ENCODE measurements at places on chromosomes 2 and 18. TPM values are rescaled to one million over a fixed set of nuclear protein-coding genes. Genes with fewer than 3 reads are reported as not detected.

GRCh38 chr2:238387332-238387731, 39.4 kb upstream of the ASB1 start:
- peaks cover 1% of the 10 kb centered on the region for H3K36me3 ChIP-seq
- no peak overlapping the region for H3K27ac ChIP-seq
- no peak overlapping the region for H3K4me3 ChIP-seq
- no peaks in the 10 kb centered on the region for H3K4me1 ChIP-seq
- no peak for DNase-seq

GRCh38 chr2:231198291-231199173, at the start of gene ARMC9:
ARMC9 (plus strand) TSS chr2:231198631; CDS start chr2:231206239, 7,608 bp downstream.
- H3K27me3 ChIP-seq: no peaks in the 10 kb centered on the region
- DNase-seq: peak; percentile 82
- no peaks in the 10 kb centered on the region for H3K36me3 ChIP-seq

DNA sequence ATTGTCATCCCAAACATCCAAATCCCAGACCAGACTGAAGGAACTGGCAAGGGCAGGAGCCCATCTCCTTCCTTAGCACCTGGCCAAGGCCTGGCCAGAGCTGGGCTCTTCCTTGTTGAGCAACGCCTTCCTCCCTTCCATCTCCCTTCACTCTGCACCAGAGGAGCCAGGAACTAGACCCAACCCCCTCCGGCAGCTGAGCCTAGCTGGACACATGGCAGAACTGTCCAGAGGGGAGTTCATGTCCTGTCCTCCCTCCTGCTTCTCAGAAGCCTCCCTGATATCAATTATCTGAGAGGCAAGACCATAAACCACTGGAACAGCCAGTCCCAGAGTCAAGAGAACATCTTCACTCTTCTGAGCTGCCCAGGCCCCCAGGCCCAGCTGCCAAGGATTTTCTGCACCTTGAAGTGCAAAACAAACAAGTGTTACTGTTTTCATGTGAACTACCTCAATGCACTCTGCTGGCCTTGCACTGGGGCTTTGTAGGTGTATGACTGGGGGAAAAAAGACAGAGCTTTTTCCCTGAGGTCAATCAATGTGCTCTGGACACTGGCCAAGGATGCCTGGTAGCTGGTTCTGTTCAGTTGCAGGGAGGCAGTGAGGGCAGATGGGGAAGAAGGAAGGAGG, 107.6 kb upstream of the MSH6 start:
- H3K4me1 ChIP-seq: no peaks in the 10 kb centered on the region
- DNase-seq: no peak
- no peak overlapping the region for H3K4me3 ChIP-seq
- H3K36me3 ChIP-seq: no peaks in the 10 kb centered on the region

DNA sequence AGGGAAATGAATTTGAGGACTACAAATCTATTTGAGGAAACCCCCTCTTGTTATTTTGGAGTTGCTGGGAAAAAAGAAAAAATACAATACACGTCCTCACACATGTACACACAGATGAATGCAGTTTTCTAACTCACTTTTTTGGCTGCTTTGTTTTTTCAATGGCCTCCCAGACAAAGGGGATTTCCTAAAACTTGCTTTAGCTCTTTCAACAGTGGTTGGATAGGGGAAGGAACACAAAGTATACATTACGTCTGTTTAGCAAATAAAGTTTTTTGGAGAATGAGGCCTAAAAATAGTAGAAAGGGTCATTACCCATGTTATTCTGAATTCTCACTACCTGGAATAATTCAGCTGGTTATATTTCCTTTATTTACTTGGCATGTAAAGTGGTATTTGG, 125.3 kb upstream of the ITGB6 start:
- no peak for DNase-seq
- peak overlapping the region; percentile 76 for H3K27ac ChIP-seq
- no peak overlapping the region for H3K4me3 ChIP-seq
- no peaks in the 10 kb centered on the region for H3K27me3 ChIP-seq
- H3K36me3 ChIP-seq: no peaks in the 10 kb centered on the region

- no peaks in the 10 kb centered on the region for H3K36me3 ChIP-seq
- H3K27me3 ChIP-seq: no peaks in the 10 kb centered on the region
- no peak overlapping the region for H3K27ac ChIP-seq
- H3K4me3 ChIP-seq: no peak overlapping the region
Measured at GRCh38 chr2:140641163-140641562, 1489.7 kb downstream of the LRP1B start.

DNA sequence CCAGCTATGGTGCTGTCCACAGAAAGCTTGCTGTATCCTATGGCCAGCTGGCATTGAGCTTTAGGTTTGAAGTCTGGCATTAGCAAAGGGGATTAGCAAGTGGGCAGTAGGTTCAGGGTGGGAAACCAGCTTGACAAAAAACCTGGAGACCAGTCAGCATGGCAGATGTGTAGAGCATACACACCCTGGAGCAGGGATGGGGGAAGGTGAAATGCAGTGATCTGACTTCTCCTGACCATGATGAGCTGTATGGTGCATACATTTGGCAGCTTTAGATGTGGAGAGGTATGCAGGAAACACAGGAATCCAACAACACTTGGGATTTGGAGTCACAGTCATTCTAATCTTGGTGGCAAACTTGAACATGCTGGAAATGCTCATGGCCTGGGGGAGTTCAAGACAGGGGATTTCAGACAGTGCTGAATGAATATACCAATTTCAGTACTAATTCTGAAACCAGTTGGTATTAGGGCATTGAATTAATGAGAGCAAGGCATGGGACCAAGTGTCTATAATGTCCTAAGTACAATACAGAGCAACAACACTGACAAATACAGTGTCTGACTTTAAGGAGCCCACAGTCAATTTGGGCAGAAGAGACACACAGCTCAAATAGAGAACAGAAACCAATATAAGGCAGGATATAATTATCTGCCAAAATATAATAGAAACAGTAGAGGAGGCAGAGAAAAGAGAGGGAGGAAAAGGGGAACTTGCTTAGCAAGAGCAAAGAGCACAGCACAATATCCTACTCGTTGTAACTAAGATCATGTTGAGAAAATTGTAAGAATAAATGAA, 11.8 kb downstream of the ARHGAP15 start:
- no peaks in the 10 kb centered on the region for H3K27me3 ChIP-seq
- no peaks in the 10 kb centered on the region for H3K4me1 ChIP-seq
- H3K4me3 ChIP-seq: no peak overlapping the region
- H3K27ac ChIP-seq: no peak overlapping the region

Gene VAMP5
- 65.9 TPM for total RNA-seq

DNA sequence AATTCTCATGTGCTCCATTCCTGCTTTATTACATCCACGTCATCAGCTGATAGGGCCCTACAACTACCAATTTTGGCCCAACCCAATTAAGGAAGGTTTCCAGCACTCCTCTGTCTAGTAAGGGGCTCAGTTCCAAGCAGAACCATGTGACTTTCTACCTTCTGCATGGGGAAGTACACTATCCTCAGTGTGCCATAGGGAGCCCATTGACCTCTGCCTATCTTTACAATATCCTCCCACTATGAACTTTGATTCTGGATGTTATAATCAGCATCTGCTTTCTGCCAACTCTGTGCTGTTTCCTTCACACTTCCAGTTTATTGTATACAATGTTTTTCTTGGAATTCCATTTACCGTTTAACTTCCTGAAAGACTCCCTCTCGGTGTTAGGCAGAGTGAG, 53.9 kb upstream of the GCFC2 start:
- no peaks in the 10 kb centered on the region for H3K27me3 ChIP-seq
- no peak for DNase-seq
- H3K4me3 ChIP-seq: no peak overlapping the region
- no peak overlapping the region for H3K27ac ChIP-seq
- H3K36me3 ChIP-seq: no peaks in the 10 kb centered on the region

GRCh38 chr2:227360351-227360750, 18.8 kb downstream of the TM4SF20 start:
- no peaks in the 10 kb centered on the region for H3K27me3 ChIP-seq
- H3K36me3 ChIP-seq: peaks cover 43% of the 10 kb centered on the region
- no peaks in the 10 kb centered on the region for H3K4me1 ChIP-seq
- no peak overlapping the region for H3K4me3 ChIP-seq
- no peak overlapping the region for H3K27ac ChIP-seq

Gene OTOF
- total RNA-seq: not detected

Gene TMEM247
- total RNA-seq: not detected

DNA sequence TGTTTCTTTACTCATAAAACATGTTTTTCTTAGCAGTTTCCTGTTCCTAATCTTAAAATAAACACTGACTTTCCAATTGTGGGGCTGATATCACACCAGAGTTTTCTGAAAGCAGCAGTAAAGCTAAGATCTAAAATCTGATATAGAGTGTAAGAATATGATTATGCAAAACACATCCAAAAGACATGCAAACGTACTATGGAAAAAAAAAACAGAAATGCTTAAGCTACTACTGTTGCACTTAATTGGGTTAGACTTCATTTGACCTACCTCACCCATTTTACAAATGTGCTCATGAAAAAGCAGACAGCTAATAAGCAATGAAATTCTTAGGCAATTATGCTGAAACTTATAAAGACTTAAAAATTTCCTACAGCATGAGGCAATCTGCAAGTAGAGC, 10.5 kb downstream of the CYTIP start:
- no peaks in the 10 kb centered on the region for H3K27me3 ChIP-seq
- peaks cover 15% of the 10 kb centered on the region for H3K4me1 ChIP-seq
- H3K27ac ChIP-seq: no peak overlapping the region
- no peak overlapping the region for H3K4me3 ChIP-seq
- no peak for DNase-seq

GRCh38 chr18:44411976-44412375, 268.7 kb upstream of the SETBP1 start:
- no peaks in the 10 kb centered on the region for H3K4me1 ChIP-seq
- no peak for DNase-seq
- no peaks in the 10 kb centered on the region for H3K36me3 ChIP-seq
- no peak overlapping the region for H3K27ac ChIP-seq
- no peaks in the 10 kb centered on the region for H3K27me3 ChIP-seq

Gene GKN2
- not detected for total RNA-seq

Gene GLS
- 94.5 TPM for total RNA-seq

DNA sequence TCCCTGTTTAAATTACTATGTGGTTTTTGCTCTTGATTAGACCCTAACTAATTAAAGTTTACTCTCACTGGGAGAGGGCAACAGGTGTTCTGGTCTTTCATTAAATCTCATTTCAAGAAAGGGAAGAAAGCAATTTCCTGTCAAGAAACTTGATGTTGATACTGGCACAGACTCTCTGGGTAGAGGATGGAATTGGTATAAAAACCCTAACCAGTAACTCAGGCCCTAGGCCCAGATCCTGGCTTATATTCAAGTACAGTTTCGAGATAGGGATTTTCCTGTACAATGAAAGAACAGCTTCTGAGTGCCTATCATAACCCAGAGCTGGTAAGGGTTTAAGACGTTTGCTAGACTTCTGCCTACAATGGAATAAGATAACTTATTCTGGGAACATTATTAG, 61.6 kb upstream of the ACYP2 start:
- no peak overlapping the region for H3K4me3 ChIP-seq
- peak overlapping the region; percentile 75 for H3K27ac ChIP-seq
- H3K27me3 ChIP-seq: no peaks in the 10 kb centered on the region
- peaks cover 16% of the 10 kb centered on the region for H3K36me3 ChIP-seq
- peaks cover 15% of the 10 kb centered on the region for H3K4me1 ChIP-seq

DNA sequence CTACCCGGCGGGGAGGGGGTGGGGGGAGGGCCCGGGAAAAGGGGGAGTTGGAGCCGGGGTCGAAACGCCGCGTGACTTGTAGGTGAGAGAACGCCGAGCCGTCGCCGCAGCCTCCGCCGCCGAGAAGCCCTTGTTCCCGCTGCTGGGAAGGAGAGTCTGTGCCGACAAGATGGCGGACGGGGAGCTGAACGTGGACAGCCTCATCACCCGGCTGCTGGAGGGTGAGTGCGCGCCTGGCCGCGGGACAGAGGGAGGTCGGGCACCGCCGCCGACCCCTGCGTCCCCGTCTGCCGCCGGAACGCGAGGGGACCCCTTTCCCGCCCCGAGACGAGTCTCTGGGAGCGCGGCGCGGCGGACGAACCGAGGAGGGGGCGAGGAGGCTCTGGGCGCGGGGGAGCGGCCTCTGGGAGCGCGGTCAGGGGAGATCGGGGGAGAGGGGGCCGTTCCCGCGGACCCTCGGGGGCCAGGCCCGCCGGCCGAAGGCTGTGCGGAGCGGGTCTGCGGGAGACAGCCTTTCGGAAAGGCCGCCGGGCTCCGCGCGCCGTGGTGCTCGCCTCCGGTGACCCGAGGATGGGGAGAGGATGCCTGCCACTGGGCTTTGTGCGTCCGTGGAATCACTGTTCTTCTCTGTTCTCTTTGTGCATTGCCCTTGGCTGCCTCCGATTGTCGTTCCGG, 463 bp downstream of the PPP1CB start:
- H3K27ac ChIP-seq: peak overlapping the region; percentile 100
- peak overlapping the region; percentile 94 for H3K4me3 ChIP-seq
- no peaks in the 10 kb centered on the region for H3K27me3 ChIP-seq
- DNase-seq: no peak
- no peaks in the 10 kb centered on the region for H3K36me3 ChIP-seq

- no peaks in the 10 kb centered on the region for H3K36me3 ChIP-seq
- H3K27ac ChIP-seq: peak overlapping the region; percentile 93
- no peak overlapping the region for H3K4me3 ChIP-seq
- H3K4me1 ChIP-seq: peaks cover 78% of the 10 kb centered on the region
- H3K27me3 ChIP-seq: no peaks in the 10 kb centered on the region
- peak; percentile 27 for DNase-seq
Measured at GRCh38 chr2:239225371-239225851, 175.4 kb downstream of the HDAC4 start.

Gene KATNAL2
- 2.4 TPM for total RNA-seq

GRCh38 chr18:26722565-26722931, 143.0 kb downstream of the AQP4 start:
- no peaks in the 10 kb centered on the region for H3K4me1 ChIP-seq
- no peaks in the 10 kb centered on the region for H3K36me3 ChIP-seq
- H3K4me3 ChIP-seq: no peak overlapping the region
- H3K27me3 ChIP-seq: no peaks in the 10 kb centered on the region
- H3K27ac ChIP-seq: no peak overlapping the region

DNA sequence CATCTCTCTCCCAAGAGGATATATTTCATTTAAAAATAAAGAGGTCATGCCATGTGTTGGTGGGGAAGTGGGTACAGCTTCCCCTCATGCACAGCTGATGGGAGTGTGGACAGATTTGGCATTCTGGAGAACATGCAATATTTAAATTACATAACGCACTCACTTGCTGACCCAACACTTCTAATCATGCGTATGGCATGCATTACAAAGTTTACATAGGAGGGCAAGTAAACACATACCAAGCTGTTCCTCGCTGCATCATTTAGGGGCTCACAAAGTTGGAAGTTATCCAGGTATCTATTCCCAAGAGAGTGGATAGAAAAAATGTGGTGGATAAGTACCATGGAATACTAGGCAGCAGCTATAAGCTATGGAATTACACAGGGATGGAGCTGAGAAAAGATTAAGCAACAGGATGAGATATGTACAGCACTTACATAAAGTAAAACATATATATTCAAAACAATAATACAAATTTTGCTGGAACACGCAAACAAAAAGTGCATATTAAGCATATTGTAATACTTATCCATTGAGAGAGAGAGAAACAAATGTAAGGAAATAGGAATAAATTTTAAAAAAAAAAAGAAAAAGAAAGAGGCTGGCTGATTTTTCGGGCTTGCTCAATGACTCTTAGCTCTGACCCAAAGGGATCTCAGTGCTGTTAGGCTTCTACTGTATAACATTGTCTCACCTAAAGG, 11.0 kb downstream of the CYP1B1 start:
- H3K36me3 ChIP-seq: peaks cover 2% of the 10 kb centered on the region
- no peaks in the 10 kb centered on the region for H3K27me3 ChIP-seq
- no peak for DNase-seq
- H3K4me1 ChIP-seq: no peaks in the 10 kb centered on the region
- no peak overlapping the region for H3K27ac ChIP-seq
